ENCODE measurements at places on chromosomes 3 and 15. TPM values are rescaled to one million over a fixed set of nuclear protein-coding genes. Genes with fewer than 3 reads are reported as not detected.

- no peak for ATAC-seq
Measured at GRCh38 chr3:195075941-195076875, 194.8 kb downstream of the XXYLT1 start.

GRCh38 chr3:38613426-38613825, 36.1 kb downstream of the SCN5A start:
- ATAC-seq = no peak

- peak; percentile 40 for ATAC-seq
Measured at GRCh38 chr3:27666708-27667107, 55.4 kb downstream of the EOMES start.

GRCh38 chr15:81091889-81092558, 42.0 kb upstream of the CFAP161 start:
- peak; percentile 43 for ATAC-seq

DNA sequence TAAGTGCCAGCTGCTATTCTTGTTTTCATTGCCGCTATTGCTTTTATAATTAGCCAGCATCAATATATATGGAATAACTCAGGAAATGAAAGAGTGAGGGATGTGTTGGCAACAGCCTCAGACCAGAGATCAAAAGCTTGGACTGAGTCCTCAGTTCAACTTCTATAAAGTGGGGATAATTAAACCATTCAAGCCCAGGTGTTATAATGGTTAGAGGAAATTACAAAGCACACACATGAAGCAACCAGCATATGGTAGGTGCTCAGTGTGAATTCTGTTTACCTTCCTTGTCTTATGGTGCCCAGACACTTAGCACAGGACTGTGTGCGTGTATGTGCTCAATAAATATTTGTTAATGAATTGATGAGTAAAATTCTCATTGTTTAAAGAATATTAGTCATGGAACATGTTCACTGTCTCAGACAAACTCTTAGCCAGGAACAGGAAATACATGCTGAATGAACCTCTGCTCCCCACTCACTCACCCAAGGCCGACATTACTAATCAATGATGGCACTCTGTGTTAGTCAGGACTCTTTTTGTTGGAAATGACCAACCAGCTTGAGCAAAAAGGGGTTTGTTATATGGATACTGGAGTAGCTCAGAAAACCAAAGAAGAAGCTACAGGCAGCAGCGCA, 16.7 kb upstream of the CCDC174 start:
- ATAC-seq = peak; percentile 78

GRCh38 chr3:160935413-160936095, 169.6 kb downstream of the B3GALNT1 start:
- ATAC-seq = no peak

DNA sequence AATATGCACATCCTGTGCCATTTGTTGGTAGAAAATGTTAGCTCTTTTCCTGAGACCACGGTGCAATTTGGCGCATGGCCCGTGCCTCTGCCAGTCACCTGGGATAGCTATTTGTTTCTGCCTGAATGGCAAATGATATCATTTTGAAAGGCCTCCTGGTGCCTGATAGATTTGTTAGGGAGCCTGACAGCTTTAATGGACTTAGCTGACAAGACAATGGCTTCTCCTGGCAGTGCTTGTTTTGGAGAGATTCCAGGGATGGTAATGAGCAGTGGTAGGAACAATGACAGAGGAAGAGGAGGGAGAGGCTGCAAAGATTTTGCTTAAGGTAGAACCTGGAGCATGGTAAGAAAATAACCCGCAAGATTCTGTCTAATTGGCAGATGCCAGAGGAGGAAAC, 268.5 kb downstream of the CLSTN2 start:
- no peak for ATAC-seq

DNA sequence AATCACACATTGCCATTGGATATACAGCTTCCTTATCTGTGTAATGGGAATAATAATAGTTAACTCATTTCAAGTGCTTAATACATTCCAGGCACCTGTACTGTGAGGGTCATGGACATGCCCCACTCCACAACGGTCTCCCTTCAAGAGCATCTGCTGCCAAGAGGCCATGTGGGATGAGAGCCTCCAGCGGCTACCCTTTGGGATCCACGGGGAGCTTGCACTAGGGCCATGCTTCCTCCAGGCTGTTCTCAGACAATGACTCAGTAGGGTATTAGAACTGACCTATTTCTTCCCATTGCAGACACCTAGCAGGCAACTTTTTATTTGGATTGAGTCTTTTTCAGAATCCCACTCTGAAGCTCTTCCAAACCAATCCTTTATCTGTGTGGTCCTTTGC, 1078.9 kb downstream of the TUSC7 start:
- no peak for ATAC-seq

DNA sequence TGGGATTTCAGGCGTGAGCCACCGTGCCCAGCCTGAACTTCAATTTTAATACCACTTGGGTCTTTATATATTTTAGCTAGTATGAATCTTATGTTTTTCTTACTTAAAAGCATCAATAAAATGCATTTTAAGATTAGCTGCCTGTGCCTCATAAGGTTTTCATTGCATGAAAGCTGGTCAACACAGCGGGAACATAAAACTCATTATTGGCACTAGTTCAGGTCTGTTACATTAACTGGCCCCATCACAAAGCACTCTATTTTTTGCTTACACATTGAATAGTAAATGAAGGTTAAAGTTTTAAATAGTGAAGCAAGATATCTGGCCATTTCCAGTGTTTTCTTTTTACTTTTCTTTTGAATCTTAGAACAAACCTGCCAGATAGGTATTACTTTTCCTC, 145.6 kb upstream of the LYSMD4 start:
- ATAC-seq = no peak

DNA sequence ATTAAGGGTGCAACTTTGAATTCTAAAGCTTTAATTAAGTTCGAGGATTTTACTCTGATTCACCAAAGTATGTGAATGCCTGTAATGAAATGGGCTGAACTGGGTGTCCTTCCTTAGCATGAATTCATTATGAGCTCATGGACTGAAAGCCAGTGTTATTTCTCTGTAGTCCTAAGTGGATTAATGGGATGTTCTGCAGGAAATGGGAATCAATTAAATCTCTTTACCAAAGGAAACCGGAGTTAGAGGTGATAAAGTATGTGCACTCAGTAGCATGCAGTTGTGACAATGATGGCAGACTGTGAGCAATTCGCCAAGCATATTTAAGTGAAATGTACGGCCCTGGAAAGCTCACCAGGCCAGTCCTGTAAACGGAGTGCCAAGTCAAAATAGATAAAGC, 138.7 kb downstream of the CHL1 start:
- no peak for ATAC-seq

DNA sequence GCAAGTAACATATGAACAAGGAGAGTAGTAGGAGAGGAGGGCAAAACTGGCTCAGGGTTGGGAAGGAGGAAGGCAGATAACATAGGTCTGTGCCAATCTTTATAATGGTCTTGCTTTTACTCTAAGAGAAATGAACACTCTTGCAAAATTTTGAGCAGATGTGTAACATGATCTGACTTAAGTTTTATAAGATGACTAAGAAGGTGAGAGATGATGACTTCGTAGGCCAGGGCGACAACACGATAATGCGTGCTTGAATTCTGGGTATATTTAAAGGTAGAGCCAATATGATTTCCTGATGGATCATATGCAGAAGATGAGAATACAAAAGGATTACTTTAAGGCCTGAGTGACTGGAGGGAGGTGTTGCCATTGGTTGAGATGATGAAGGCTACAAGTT, 265.4 kb upstream of the KCNMB2 start:
- no peak for ATAC-seq

DNA sequence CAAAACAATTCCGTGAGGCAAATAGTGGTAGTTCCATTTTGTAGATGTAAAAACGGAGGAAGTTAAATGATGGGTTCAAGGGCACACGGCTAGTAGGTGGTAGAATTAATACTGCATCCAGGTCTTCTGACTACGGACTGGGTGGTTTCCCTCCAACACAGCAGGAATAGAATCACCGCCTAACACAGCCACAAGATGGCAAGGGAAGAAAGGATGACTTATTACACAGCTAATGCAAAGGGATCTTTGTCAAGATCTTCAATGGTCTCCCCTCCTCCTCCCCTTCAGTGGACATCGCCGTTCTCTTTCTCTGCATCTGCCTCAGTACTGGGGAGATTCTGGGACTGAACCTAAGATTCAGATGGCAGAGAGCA, 524 bp upstream of the TOPBP1 start:
- ATAC-seq = peak; percentile 81

- ATAC-seq = no peak
Measured at GRCh38 chr3:69842351-69842750, 103.1 kb downstream of the MITF start.

DNA sequence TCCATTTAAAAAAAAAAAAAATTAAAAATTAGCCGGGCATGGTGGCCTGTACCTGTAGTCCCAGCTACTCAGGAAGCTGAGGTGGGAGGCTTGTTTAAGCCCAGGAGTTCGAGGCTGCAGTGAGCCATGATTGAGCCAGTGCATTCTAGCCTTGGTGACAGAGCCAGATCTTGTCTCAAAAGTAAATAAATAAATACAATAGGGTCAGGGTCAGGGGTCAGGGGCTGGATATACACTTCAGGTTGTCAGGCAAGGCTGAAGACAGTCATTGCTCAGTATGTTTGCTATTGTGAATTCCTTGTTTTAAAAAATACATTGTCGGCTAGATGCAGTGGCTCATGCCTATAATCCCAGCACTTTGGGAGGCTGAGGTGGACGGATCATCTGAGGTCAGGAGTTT, 8.1 kb upstream of the TKT start:
- ATAC-seq = no peak

DNA sequence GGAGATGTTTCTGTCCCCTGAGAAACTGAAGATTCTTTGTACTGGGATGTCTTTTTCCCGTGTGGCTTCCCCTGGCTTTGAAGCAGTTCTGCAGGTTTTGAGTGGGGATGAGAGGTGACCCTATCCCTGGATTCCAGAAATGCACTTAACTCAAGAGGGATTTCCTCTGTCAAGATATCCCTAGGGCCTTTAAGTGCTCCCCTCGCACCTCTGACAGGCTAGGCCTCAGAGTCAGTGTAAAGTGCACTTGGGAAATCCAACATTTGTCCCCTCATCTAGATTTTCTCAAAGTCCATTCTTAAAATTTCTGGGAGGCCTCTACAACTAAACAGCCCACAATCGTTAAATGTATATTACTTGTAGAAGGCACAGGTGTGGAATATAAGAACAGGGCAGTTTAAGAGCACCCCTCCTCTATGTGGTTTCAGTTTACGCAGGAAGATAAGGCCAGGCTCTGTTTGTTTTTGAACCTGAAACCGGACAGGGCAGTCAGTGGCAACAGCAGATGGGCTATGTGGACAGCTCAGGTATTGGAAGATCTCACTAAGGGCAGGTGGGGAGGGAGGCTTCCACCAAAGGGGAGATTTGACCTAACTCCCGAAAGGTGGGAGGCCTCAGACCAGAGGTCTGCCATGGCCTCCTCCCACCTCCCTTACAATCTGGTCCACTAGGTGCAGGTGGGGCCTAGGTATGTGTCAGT, 4.8 kb downstream of the C3orf52 start:
- ATAC-seq = no peak

DNA sequence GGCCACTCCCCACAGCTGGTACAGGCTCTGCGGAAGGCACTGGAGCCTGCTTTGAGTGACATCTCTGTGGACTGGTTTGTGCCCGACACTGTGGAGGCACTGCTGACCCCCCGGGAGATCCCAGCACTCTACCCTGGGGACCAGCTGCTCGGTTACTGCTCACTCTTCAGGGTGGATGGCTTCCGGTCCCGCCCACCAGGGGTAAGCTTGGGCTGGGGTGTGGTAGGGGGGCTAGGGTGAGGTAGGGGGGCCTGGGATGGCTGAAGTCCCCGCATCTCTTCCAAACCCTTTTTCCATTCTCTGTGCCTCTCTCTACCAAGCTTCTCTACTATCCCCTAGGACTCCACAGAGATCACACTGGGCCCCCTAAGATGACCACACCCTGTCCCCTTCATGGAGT, 7.8 kb downstream of the VWA5B2 start:
- no peak for ATAC-seq

DNA sequence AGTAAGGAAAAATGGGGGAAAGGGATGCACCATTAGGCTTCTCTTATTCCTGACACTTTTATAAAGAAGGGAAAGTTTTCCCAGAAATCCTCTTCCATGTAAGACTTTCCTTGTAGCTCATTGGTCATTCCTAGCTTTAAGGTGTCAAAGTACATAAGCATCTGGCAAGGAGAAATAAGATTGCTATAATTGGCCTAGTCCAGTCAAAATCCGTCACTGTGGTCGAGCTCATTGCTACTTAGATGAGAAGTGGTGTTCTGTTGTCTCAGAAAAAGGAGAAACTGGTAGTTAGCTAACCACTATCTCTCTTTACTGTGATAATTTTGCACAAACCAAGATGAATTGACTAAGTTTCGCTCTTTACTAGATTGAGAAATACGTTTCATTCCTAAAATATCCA, 370.1 kb downstream of the CNTN4 start:
- ATAC-seq = no peak

DNA sequence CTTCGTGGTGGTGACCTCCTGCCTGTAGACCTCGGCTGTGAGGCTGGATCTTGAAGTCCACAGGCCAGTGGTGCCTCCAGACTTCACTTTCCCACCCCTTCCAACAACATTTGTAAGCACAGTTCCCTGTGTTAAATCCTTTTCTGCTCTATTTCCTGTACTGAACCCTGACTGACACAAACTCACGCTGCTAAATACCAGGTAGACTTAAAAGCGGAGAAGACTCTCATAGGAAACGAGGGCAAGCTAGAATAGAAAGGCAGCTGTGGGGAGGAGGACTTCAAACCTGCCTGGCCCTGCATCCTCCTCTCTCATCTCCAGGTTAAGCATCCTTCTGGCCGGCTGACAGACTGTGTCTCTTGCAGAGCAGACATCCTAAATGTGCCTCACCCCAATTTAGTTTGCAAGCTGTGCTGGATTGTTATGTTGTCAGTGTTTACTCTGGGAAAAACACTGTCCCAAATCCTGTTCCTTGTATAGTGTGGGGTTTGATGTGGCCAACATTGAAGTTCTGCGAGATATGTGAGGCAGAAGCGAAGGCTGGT, 58.5 kb upstream of the LARS2 start:
- ATAC-seq = no peak

DNA sequence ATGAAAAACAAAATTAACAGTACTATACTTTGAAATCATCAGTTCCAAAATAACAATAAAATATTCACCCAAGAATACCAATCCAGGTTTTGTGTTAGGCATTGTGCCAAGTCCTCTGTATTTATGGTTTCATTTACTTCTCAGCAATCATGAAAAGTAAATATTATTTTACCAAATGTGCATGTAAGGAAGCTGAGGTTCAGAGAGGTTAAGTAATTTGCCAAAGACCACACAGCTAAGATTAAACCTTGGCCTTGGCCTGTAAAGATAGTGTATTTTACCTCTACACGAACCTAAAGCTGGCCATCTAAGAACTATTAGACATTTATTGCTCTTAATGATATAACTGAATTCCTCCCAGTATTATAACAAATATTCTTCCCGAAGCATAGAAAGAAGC, 124.4 kb upstream of the SLC2A2 start:
- ATAC-seq = no peak

- no peak for ATAC-seq
Measured at GRCh38 chr15:101308604-101309435, 13.8 kb upstream of the SNRPA1 start.

The CLDN11 gene
- total RNA-seq = 1.2 TPM

The NR1D2 gene
- total RNA-seq = 14.1 TPM

The SLC2A2 gene
- not detected for total RNA-seq

The CILP gene
- total RNA-seq = 0.64 TPM

The PAK6 gene
- total RNA-seq = 25.3 TPM

The SERPINI2 gene
- not detected for total RNA-seq

The FILIP1L gene
- 2.3 TPM for total RNA-seq

The CAV3 gene
- total RNA-seq = not detected

The MOBP gene
- total RNA-seq = not detected

The VGLL3 gene
- total RNA-seq = 1.6 TPM

The PLCL2 gene
- 0.80 TPM for total RNA-seq

The COL6A5 gene
- 0.16 TPM for total RNA-seq

The SH2D7 gene
- not detected for total RNA-seq

The RBMS3 gene
- 3.4 TPM for total RNA-seq

Data from esophagus mucosa (tissue), 1 donor.